Epithelial cell of esophagus (primary cell): ENCODE measurements at places on chromosomes 1 and 21.

DNA sequence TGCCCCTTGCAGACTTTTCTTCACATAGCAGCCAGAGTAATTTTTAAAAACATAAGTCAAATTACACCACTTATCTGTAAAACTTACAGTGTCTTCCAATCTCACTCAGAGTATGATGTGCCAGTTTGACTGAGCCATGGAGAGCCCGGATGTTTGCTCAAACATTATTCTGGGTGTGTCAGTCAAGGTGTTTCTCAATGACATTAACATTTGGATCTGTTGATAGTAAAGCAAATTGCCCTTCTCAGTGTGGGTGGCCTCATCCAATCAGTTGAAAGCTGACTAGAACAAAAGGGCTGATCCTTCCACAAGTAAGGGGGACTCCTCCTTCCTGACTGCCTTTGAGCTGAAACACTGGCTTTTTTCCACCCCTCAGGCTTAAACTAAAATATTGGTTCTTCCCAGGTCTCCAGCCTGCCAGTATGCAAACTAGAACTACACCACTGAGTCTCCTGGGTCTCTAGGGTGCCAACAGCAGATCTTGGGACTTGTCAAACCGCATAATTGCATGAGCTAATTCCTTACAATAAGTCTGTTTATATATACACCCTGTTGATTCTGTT lies 157.9 kb upstream of the CTTNBP2NL start:
- peak; percentile 9 for DNase-seq

GRCh38 chr1:66217021-66217420 lies 316.9 kb upstream of the SGIP1 start:
- peak; percentile 38 for DNase-seq

DNA sequence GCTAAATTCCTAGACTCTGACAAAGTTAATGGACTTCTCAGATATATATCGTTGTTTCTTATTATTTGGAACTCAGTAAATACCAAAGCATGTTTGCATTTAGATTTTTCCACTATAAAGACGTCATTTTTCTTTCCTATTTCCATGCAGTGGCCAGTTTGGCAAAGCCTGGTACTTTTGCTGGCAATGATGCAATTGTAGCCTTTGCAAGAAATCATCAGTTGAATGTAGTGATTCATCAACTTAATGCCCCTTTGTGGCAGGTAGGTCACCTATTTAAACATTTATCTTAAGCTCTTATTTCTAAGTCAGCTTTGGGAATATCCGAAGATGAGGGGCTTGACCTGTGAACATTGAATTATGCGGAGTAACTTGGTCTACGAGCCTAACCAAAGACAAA lies 12.0 kb downstream of the OTUD3 start:
- DNase-seq: no peak

DNA sequence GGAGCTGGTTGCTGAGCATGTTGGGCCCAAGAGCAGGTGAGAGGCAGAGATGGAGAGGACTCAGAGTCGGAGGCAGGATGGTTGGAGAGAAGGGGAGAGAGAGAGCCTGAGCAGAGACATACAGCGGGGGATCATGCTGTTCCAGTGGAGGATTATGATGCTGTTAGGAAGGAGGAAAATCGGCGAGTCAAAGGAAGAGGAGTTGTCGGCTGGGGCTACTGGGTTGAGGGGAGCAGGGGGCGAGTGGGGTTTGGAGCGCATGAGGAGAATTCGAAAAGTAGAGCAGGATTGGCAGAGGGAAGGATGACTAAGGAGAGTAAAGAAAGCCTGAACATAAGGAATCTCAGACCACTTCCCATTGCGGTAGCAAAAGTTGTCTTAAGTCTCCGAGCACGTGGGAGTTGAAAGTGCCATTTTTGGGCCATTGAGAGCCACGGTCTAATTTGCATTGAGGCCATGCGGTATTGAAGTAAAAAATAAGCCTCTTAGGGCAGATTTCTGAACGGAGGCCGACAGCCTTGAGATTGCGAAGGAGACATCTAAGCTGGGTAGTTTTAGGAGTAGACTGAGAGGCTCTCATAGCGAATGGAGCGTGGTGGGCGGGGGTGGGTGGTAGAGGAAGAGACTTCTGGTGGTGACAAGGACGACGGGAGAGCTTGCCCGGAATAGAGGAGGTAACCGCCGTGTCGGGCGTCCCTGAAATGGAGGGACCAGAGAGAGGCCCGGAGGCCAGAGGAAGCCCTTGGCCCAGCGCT lies 140.4 kb upstream of the ETV3 start:
- no peak for DNase-seq

DNA sequence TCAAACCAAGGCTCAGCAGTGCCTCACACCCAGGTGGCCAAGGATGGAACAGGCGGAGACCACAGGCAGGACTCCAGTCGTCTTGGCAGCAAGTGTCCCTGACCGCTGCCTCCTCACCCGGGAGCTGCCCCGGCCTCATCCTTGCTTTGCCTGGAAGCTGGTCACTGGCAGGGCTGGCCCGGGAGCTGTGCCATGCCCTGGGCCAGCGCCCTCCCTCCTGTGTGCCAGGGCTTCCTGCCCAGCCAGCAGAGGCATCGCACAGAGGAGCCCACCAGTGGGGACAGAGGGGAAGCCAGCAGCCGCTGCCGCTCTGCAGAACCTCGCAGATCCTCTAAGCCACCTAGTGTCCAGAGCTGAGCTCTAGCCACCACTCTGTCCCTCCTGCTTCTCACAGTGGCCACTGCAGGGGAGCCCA lies 7.8 kb downstream of the CASZ1 start:
- DNase-seq: no peak

DNA sequence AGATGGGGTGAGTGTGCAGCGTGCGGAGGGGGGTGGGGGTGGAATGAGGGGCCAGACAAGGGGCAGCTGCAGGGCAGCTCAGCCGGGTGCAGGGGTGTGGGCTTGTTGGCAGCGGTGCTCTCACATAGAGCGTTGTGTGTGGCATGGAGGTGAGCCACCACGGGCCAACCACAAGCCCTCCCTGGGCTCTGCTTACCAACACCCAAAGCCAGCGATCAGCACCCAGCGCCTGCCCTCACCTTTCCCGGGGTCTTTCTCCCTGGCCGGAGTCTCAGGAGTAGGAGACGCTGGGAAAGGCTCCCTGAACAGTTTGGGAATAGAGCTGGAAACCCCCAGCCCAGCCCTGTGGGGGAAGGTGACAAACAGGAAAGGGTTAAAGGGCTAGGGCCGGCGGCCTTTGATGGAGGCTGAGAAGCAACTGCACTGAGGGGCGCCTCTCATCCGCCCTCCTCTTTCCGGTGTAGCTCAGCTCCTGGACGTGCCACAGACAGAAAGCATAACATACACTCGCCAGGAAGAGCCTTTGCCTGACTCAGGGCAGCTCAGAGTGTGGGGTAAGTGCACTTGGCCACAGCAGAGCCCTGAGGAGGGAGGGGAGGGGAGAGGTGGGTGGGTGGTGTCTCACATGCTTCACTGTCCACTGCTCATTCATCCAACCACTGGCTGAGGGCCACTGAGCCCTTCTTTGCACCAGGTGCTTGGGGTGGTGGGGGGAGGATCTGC lies 577 bp downstream of the IKBKE start:
- DNase-seq: peak; percentile 62

DNA sequence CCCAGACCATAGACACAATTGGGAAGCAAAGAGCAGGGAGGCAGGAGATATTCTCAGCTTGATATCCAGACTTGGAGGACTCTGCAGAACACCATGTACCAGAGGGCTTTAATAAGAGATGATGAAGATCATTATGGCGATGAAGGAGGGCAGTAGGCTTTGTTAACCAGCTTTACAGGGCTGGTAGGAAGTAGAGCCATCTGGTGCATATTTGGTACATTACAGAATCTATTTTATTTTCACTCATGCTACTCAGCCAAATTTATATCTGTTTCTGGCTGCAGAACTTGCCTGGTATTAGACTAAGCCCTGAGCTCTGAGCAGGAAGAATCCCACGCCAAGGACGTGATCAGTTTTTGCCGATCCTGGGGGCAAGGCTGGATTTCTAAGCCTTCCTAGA lies 61.8 kb upstream of the SYT6 start:
- no peak for DNase-seq

- peak; percentile 13 for DNase-seq
Observed at GRCh38 chr1:77143529-77144121, 75.6 kb downstream of the PIGK start.

GRCh38 chr1:180154003-180154324 lies 705 bp upstream of the QSOX1 start:
- DNase-seq: no peak

- no peak for DNase-seq
Observed at GRCh38 chr1:206658264-206658980, 23.1 kb downstream of the DYRK3 start.

- no peak for DNase-seq
Observed at GRCh38 chr1:43764581-43764980, 57.2 kb downstream of the ST3GAL3 start.

GRCh38 chr1:212774584-212774983 lies 17.0 kb downstream of the NSL1 start:
- peak; percentile 44 for DNase-seq

- no peak for DNase-seq
Observed at GRCh38 chr21:46503922-46504550, 45.3 kb downstream of the DIP2A start.

GRCh38 chr1:227729881-227730629 lies 5.0 kb downstream of the JMJD4 start:
- DNase-seq: peak; percentile 65

- DNase-seq: peak; percentile 48
Observed at GRCh38 chr1:219568733-219569132, 44.2 kb downstream of the ZC3H11B start.

DNA sequence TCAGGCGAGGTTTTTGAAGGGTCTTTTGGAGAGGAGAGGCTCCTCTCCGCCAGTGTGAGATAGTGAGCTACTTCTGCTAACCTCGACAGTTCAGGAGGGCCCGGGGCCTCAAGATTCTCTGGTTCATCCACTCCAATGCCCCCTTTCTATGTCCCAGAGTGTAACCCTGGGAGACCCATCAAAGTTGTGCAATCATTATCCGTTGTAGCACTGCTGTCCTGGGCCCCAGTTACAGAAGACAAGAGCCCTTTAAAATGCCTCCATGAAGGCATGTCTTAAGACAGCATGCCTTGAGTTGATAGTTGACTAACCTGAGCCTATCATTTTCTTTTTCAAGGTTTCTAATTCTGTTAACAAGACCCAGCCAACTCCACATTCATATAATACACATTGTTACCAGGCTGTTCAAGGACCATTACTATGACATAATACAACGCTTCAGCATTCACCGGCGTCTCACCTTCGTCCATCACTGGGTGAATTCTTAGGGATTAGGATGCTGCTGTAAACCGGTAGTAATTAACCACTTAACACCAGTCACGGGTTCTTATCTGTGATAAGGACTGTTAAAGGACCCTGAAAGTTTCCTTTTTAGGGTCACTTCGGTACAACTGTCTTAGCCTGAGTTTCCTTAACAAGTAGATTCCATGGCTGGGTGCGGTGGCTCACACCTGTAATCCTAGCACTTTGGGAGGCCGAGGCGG lies 37.4 kb upstream of the CDC42BPA start:
- no peak for DNase-seq

DNA sequence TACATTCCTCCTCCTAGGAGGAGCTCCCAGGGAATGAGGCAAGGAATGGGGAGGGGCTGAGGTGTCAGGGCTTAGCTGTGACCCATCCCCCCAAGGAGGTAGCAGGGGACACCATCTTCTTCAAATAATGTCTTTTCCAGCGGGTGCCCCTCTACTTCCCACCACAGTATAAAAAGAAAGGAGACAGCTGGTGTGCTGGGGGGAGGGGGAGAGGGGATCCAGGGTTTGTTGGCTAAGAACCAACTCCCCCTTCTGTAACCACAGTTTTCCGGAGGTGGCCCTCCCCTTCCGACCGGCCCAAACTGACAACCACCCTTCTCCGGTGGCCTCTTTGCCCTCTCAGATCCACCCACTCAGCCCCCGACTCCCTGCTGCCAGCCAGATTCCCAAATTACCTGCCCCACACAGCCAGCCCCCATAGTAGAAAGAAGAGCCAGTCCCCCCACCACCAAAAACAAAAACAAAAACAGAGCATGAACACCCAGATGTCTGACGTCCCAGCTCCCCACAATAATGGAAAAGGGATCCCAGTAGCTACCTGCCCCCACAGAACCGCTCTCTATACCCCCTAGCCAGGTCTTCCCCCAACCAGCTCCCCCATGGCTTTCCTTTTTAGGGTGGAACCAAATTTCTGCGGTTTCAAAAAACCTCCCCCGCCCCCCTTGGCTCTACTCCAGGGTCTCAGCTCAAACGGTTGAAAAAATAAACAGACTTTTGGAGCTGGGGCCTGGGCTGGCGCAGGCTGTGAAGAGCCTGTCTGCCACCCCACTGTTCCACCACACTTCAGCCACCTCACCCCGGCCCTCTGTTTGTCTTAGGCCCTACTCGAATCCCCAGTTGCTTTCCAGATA lies 2.1 kb downstream of the ARHGEF2 start:
- DNase-seq: peak; percentile 69

GRCh38 chr1:40032240-40032891 lies 8.2 kb upstream of the CAP1 start:
- DNase-seq: peak; percentile 78

GRCh38 chr1:187237542-187237941 lies 408.8 kb downstream of the PLA2G4A start:
- DNase-seq: no peak

DNA sequence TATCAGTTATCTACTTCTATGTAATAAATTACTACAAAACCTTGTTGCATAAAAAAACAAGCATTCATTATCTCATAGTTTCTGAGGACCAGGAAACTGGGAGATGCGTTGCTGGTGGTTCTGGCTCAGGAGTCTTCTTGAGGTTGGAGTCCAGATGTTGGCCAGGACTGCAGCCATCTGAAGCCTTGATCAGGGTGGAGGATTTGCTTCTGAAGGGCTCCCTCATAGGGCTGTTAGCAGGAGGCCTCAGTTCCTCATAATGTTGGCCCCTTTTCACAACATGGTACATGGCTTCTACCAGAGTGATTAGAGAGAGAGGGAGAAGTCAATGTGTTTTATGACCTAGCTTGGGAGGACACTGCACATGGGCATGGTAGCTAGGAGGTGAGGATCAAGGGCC lies 137.4 kb downstream of the CNIH3 start:
- DNase-seq: no peak

- no peak for DNase-seq
Observed at GRCh38 chr21:45364468-45365185, 40.3 kb upstream of the COL18A1 start.

DNA sequence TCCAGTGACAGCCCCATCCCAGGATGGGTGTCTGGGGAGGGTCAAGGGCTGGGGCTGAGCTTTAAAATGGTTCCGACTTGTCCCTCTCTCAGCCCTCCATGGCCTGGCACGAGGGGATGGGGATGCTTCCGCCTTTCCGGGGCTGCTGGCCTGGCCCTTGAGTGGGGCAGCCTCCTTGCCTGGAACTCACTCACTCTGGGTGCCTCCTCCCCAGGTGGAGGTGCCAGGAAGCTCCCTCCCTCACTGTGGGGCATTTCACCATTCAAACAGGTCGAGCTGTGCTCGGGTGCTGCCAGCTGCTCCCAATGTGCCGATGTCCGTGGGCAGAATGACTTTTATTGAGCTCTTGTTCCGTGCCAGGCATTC lies 24.2 kb downstream of the PCSK9 start:
- DNase-seq: no peak
